ENCODE measurements at places on chromosomes 2 and 18. TPM values are rescaled to one million over a fixed set of nuclear protein-coding genes. Genes with fewer than 3 reads are reported as not detected.

INPP4A gene
- 41.9 TPM for total RNA-seq

FEV gene
- not detected for total RNA-seq

DDX1 gene
- 126 TPM for total RNA-seq

DNA sequence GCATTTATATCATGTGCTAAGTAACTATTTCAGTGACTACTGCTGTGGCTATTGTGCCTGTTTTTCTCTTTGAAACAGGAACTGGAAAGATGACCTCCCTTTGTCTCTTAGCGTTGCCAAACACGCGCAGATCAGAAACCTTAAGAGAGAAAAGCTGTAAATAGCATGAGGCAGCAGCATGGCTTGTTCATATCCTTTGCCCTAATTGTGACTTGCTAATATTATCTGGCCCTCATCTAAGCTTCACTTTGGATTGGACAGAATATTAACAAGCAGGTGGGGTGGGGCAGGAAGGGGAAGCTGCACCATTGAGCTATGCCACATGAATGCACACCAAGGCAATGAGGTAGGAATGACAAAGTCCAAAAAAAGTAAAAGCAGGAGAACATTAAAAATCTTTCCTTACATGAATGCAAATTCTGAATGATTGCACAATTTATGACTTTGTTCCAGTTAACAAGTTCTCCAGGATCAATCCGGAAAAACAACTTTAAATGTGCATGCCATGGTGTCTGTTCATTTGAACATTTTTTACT is 128.4 kb downstream of the IRS1 start:
- no peak for DNase-seq

PCARE gene
- not detected for total RNA-seq

DNA sequence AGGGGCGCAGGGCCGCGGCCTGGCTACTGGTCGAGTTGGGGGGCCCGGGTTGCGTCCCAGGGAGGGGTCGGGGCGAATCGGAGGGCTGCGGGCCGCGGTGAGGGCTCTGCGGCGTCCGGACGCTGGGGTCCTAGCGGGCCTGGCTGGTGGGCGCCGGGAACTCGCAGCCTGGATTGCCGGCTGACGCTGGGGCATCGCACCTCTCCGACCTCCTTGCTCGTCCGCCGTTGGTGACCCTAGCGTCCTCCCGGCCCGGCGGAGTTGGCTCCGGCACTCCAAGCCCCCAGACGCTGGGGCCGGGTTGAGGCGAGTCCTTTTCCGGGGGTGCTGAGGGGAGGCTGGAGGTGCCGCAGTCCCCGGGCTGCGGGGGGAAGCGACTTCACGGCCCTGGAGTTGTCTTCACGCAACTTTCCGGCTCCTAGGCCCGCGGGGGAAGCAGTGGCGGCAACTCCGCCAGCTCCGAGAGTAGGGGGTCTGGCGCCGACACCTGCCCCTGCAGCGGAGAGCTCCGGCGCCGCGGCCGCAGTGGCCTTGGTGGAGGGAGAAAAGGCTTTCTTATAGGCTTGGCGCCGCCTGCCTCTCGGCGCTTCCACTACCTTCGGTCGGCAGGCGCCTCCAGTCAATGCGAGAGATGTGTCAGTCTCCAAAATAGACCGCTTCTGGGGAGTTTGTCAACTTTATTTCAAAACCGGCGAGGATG is 70.3 kb downstream of the HAUS1 start:
- peak; percentile 59 for DNase-seq

GRCh38 chr2:88423733-88424132 is 28.8 kb downstream of the FOXI3 start:
- DNase-seq = no peak

DNA sequence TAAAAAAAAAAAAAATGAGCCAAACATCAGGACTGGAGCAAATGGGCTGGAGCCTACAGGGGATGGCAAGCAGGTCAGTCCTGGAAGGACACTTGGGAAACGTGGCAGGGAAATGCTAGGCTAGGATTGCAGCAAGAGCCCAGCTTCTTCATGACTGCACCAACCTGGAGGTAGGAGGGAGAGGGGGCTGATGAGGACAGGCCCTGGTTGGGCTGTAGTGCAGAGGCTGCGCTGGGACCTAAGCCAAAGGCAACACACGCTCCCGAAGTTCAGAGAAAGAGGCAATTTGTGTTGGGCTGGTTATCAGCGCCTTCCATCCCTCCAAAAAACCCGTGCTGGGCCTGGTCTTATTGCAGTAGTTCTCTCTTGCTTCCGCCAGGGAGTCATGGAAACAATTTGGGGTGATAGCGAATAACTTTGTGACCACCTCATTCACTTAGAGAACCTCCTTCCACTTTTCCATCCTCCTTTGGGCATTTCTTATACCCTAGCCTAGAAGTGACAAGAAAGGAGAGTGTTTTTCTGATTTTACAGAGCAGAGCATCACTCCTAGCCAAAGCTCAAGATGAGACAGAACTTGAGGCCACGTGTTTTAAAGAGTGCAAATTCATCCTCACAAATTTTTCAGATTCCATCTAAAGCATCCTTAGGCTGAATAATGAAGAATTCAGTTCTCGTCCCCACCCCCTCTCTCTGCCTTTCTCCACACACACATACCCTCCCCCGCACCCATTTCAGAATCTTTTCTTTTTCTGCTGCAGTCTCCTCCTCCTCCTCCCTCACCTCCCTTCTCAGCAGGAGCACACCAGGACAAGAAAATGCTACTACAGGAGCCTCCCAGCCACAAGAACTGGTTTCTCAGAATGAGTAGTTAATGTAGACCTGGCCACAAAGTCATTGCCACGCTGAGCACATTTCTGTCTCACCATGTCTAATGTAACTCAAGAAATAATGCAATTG is 82.5 kb upstream of the STPG4 start:
- DNase-seq = peak; percentile 67

DSC2 gene
- 0.17 TPM for total RNA-seq

NOSTRIN gene
- 4.5 TPM for total RNA-seq

DNA sequence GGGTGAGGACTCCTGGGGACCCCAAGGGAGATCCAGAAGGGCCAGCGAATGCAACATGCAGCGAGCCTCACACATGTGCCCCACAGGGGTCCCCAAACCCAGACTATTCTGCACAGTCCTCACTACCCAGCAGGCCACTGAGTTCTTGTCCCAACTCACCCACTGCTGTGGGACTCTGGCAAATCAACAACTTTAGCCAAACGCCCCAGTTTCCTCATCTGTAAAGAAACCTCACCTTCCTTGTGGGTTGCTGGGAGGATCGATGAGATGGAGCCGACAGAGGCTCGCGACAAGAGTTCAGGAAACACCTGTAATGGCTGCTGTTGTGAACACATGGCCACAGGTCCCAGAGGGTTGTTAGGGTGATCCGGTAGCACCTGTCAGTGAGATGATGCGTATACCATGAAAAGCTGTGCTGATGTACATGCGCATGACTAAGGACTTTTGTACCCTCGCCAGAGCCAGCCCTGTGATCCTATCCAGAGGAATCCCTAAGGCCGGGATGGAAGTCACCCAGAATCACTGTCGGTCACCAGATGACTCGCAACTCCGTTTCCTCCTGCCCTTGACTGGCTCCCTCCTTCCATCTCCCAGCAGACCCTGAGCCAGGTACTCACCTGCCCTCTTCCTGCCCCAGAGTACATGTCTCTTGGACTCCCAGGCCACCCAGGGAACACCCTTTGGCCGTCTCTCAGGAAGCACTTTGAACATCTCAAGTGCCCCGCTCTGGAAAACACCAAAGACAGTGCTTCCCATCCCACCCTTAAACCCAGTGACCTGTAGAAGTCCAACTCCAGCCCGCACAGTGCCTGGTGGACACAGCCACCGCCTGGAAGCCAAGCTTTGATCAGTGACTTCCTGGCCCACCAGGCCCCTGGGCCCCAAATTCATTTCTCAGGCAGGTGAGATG is 103.3 kb upstream of the ID2 start:
- DNase-seq = no peak

TMX3 gene
- total RNA-seq = 81.1 TPM

MSTN gene
- total RNA-seq = not detected

DNA sequence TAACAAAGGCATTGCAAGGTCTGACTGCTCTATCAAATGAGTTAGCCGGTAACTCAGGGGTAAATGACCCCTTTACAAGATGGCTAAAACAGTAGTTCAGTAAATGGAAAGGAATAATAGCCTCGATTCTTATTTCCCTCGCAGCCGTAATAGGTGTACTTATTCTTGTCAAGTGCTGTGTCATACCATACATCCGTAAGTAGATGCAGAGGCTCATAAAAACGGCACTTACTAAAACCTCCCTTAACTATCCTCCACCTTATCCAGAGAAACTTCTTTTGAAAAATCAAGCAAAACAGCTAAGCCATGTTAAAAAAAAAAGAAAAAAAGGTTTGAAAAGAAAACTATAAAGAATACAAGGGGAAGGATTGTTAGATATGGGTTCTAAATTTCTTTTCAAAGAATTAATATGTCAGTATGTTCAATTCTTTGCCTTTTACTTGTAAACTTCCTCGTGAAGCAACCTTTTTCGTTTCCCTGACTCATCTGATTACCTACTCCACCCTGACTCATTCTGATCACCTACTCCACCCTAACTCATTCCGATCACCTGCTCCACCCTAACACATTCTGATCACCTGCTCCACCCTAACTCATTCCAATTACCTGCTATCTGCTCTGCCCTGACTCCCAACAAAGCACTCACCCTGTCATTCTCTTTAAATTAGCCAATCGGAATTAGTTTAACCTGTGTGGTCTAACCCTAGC is 127.5 kb downstream of the SPAG16 start:
- DNase-seq = no peak

GRCh38 chr2:144659731-144660275 is 139.9 kb upstream of the ZEB2 start:
- no peak for DNase-seq

GRCh38 chr2:43764086-43764705 is 9.6 kb upstream of the DYNC2LI1 start:
- DNase-seq = no peak

GRCh38 chr2:73109431-73110167 is 3.1 kb downstream of the RAB11FIP5 start:
- no peak for DNase-seq

GRCh38 chr18:6595666-6596065 is 133.8 kb upstream of the ARHGAP28 start:
- no peak for DNase-seq

TUBA3E gene
- total RNA-seq = not detected

DNA sequence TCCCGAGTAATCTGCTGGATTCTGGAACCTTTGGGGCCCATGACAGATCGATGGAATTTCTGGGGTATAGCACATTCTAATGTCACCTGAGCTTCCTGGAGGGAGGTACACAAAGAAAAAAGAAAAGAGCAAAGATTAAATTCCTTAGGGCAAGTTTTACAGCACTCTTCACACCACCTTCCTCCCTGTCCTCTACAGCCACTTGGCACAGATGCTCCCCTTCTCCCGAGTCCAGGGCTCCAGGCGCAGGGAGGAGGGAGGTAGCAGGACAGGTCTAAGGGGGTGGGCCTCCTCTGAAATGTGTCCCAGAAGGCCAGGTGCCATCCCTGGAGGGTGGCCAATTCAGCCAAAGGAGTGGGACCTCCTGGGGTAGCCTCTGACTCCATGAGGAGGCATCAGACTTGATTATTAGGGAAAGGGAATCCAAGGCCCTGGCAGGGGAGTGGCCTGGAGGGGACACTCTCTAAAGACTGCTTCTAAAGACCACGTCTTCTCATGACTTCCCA is 50.3 kb downstream of the ANO7 start:
- DNase-seq = no peak

- peak; percentile 67 for DNase-seq
Measured at GRCh38 chr2:237459741-237460174, 27.3 kb upstream of the MLPH start.

FMNL2 gene
- 60.6 TPM for total RNA-seq

CNNM4 gene
- total RNA-seq = 3.2 TPM
